ENCODE measurements at places on chromosomes 12 and 14. TPM values are rescaled to one million over a fixed set of nuclear protein-coding genes. Genes with fewer than 3 reads are reported as not detected.

DNA sequence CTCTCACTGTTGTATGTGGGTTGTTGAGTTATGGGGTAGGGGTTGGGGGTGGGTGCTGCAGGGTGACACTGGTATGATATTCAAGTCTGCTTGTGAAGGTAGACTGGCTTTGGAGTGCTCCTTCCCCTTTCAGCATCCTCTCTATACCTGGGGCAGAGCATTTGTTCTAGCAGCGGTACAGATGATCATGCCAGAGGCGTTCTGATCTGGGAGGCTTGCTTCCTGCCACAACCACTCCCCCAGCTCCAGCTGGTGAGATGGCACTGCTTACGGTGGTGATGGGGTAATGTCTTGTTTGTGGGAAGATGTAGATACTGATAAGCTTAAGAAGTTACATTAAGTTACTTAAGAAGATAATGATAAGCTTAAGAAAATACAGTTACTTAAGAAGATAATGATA, 131.8 kb downstream of the ERC1 start:
- DNase-seq, result no peak

- no peak for DNase-seq
Measured at GRCh38 chr12:88235183-88235833, 93.2 kb downstream of the TMTC3 start.

DNA sequence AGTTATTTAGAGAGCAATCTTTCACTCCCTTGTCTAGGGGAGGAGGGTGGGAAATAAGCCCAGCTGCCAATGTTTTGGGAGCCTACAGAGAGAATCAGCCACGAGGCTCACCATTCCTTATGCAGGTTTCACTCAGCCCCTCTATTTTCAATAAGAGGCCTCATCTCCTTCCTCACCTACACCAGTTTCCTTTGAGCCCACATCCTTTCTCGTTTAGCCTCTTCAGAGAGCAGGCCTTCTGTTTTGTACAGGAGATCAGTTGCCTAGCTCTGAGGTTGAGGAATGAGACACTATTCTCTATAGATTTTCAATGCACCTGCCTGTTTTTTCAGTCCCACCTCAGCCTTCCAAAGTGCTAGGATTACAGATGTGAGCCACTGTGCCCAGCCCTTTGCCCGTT, 17.9 kb downstream of the SNAPC1 start:
- no peak for DNase-seq

GRCh38 chr14:90987140-90987539, 73.3 kb downstream of the RPS6KA5 start:
- no peak for DNase-seq

DNA sequence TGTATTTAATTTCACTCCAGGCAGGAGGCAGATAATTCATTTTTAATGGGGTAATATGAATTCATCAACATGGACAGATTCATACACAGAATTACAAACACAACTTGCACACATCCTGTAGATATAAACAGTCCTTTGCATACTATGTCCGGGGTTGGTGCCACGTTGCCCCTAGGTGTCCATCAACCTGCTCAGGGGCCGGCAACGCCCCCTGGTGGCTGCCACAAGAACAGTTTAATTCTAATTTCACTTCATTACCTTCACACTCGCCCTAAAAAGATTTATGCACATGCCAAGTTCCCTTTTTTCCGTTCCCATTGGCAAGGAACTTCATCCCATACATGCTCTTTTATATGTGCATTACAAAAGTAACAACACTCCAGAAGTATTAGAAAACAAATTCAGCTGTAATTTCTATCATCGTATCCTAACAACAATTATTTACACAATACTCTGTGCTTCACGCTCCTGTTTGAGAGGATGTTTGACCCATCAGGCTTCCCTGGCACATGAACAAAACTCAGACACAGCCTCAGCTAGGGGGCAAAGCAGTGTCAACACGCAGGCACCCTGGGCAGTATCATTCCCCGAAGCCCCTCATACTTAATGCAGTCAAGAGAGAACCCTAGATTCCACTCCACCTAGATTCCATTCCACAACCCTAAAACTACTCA, 15.5 kb downstream of the MANSC1 start:
- DNase-seq, result peak; percentile 63

- DNase-seq, result no peak
Measured at GRCh38 chr14:55514819-55515490, 65.1 kb upstream of the KTN1 start.

GRCh38 chr14:64114166-64114565, 180.0 kb downstream of the ESR2 start:
- no peak for DNase-seq

Gene POMT2
- total RNA-seq, result 35.2 TPM

Gene AKAP5
- 2.8 TPM for total RNA-seq

Gene NPAS3
- 3.2 TPM for total RNA-seq

Gene PRH2
- not detected for total RNA-seq

Gene ESRRB
- total RNA-seq, result 1.4 TPM
